Activated CD4-positive, alpha-beta T cell treated with anti-CD3 and anti-CD28 coated beads, Interleukin-2, amount 50 U/mL, for 1 hour (primary cell): ENCODE measurements at places on chromosomes 13 and 19.
A peak's percentile ranks its signal among the peaks of the same experiment; 100 is the strongest.

DNA sequence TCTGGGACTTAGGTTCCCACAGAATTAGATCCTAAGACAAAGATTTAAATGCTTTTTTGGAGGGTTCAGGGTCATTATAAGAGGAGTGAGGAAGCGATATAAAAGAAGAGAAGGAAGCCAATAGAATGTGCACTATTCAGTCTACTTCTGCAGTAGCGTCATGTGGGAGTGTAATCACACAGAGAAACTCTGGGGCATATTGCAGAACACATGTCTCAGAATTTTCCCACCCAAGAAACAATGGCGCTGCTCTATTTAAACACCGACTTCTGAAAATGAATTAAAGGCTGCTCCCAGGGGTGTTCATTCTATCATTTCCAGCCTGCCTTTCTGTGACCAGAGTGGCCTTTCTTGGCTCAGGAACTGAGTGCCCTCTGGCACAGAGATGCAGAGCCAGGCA, 617.6 kb downstream of the FGF9 start:
- DNase-seq = no peak

- no peak for DNase-seq
Measured at GRCh38 chr13:72651144-72651543, 76.3 kb downstream of the MZT1 start.

- DNase-seq = no peak
Measured at GRCh38 chr13:84661718-84662117, 779.4 kb upstream of the SLITRK1 start.

DNA sequence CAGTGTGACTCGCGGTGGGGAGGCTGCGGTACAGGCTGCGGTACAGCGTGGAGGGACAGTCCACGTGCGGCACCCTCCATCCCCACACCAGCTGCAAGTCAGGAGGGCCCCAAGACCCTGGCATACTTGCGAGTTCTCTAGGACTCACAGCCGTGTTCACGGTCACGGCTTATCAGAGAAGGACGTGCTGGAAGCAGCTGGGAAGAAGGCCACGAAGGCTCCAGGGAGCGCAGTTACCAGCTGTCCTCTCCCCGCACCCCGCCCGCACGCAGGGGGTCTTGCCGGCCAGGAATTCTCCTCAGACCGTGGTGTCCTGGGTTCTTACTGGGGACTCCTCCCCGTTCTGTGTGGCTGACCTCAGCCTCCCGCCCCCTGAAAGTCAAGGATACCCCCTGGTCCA, 6.2 kb downstream of the ZNF444 start:
- DNase-seq = no peak

DNA sequence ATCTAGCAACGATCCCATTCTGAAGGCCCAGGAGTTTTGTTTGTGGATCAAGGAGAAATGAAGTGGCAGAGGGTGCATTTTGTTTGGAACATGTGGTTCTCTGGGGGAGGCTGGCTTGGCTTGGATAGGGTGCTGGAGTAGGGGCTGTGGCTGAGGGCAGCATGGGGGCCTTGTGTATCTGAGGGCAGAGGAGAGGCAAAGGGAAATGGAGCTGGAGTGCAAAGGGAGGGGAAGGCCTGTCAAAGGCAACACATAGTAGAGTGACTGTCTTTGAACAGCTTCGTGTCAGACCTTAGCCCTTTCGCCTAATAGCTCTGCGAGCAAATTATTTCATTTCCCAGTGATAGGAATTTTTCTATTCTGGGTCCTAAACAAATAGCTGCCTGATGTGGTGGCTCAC, 187.2 kb downstream of the KCNRG start:
- DNase-seq = no peak

DNA sequence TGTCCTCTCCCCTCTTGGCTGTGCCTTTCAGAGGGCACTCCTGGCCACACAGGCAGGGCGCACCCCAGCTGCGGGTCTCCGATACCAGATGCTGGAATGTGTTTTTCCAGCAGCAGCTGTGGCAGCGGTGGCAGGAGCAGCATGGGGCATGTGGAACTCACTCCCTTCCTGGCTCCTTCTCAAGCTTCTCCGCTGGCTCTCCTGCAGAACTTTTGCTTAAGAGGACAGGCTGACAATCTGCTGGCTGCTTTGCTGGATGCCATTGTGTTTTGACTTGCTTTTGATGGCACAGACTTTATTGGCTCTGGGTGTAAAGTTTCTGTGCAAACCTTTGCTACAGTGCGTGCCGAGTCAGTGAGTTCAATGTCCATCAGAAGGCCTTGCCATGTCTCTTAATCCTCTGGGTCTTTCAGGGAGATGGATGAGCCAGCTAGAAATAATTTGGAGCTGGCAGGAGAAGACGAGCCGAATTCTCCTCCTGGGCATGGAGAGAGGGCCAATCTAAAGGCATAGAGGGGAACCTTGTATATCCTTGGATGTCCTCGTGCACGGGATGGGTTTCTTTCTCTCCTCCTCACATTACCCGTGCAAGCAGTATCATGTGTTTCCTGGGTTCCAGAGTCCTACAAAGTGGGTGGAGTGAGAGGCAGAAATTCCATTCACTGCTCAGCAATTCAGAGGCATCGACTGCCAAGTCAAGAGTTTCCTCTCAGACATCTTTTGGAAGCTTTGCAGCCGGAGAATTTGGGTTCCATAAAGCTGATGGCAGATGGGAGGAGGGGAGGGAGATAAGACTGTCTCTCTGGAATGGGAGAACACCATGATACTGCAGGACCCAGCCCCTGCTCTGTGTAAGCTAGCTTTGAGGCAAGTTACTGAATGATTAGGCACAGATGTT, 231.2 kb downstream of the FGF9 start:
- no peak for DNase-seq

GRCh38 chr19:19443902-19444680, 38.6 kb downstream of the GATAD2A start:
- no peak for DNase-seq

GRCh38 chr19:40286971-40287421, 1.9 kb upstream of the AKT2 start:
- no peak for DNase-seq

GRCh38 chr19:13764821-13765394, 586 bp downstream of the MRI1 start:
- DNase-seq = peak; percentile 44

- no peak for DNase-seq
Measured at GRCh38 chr13:111508902-111509509, 188.6 kb downstream of the TEX29 start.

DNA sequence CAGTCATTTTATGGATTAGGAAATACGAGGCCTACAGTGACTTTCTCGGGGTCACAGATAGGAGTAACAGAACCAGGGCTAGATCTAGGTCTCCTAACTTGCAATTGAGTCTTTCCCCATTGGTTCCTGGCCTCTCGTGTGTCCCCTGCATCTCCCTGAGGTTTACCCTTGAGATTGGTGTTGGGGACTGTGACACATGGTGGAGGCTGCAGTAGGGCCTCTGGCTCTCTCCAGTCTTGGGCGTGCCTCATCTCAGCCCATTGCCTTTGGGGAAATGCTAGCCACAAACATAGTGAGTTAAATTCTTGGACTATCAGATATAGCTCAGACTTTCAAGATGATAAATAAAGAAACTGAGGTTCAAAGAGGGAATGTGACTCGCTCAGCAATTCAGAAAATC, 212.1 kb downstream of the KCNRG start:
- DNase-seq = no peak

- DNase-seq = no peak
Measured at GRCh38 chr19:34172661-34173192, 423 bp downstream of the LSM14A start.

DNA sequence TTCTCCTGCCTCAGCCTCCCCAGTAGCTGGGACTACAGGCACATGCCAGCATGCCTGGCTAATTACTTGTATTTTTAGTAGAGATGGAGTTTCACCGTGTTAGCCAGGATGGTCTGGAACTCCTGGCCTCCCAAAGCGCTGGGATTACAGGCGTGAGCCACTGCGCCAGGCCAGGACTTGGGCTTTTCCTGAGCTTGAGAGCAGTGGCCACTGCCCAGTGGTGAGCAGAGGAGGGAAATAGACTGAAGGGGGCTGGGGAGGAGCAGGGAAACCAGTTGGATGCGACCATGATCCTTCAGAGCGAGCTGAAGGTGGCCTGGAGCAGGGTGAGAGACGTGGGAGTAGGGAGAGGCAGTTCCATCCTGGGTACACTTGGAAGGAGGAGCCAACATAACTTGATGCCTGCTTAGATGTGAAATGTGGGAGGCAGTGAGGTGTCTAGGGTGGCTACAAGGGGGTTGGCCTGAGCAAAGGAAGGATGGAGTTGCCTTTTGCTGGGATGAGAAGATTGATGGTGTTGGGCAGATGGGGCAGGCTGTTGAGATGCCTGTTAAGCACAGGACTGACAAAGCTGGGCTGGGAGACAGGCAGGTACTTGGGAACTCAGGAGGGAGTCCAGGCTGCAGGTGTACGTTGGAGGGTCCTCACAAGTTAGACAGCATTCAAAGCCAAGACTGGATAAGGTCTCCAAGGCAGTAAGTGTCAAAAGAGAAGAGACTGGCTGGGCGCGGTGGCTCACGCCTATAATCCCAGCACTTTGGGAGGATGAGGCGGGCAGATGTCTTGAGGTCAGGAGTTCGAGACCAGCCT, 31.8 kb downstream of the KCTD15 start:
- no peak for DNase-seq

DNA sequence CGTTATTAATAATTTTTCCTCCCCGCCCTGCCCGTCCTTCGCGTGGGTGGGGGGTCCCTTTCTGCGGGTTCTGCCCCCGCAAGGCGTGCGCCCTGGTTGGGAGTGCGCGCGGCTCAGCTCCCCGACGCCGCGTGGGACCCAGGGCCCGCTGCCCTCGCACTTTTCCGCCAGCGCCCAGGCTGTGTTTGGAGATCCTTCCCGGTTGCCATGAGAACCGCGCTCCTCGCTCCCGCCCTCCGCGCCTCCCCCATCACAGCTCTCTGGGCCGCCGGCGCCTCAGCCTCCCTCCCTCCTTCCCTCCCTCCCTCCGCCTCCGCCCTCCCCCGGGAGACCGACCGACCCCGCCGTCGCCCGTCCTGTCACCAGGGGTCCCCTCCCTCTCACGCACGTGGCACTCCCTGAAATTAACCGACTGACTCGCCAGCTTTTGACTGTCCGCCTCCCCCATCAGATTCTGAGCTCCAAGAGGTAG, 2.4 kb upstream of the SSBP4 start:
- DNase-seq = peak; percentile 66

DNA sequence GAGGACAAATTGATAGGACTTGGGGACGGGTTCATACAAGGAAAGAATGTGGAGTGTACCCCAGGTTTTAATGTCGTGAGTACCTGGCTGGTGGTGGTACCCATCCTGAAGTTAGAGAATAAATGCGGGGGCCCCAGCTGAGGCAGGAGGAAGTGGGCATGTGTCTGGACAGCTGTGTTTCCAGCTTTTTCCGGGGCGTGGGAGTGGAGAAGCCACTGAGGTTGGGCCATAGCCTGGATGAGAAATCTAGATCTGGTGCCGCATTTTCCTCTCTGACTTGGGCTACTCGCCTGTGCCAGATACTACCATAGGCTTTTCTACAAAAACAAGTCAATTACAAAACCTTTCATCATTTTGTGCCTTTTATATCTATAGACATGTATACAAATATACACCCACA, 147.4 kb downstream of the STK24 start:
- no peak for DNase-seq

DNA sequence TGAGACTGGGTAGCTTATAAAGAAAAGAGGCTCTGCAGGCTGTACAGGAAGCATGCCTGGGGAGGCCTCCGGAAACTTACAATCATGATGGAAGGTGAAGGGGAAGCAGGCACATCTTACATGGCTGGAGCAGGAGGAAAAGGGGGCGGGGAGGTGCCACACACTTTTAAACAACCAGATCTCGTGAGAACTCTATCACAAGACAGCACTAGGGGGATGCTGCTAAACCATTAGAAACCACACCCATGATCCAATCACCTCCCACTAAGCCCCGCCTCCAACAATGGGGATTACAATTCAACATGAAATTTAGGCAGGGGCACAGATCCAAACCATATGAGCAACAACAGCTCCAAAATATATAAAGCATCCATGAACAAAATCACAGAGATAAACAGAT, 46.5 kb upstream of the GTF2F2 start:
- DNase-seq = no peak

DNA sequence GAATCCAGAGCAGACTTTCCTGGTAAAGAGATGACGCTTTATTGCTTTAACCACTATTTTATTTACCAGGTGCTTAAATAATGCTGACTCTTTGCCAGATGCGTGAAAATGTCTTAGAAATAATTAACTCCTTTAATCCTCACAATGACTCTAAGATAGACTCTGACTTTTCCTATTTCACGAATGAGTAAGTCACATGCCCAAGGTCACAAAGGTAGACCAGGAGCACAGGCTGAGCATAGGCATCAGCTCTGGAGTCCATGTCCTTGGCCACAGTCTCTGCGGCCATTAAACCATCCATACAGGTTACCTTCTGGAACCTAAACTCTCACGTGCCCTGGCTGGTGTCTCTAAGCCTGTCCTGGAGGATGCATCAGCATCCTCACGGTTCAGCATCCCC, 87.3 kb downstream of the ERCC5 start:
- DNase-seq = no peak

DNA sequence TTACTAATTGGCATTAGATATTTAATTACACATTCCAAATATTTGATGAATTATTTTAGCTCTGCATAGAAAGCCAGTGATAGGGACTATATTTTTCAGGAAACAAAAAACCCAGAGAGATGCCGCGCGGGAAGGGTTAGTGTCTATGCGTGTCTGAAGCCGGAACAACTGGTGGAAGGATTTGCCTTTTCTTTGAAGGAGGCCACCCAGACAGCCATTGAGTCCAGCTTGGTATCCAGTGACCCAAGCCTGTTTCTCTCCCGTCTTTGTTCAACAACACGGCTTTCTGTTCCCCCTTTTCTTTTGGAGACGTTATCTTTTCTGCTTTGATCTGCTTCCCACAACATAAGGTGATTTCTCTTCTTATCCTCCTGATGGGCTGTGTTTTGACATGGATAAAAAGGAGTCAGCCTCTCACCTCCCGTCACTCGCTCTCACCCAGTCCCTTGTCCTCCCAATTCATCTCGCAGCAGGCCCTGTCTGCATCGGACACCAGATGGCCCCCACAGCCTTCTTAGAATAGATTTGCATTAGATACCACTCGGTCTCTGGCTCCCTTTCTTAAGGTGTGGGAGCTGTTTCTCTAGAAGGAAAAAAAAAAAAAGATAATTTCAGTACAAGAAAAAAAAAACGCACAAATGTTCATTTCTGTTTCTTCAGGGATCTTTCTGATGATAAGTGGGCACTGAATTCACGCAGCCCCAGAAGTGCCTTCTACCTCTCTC, 361.8 kb downstream of the ZNF536 start:
- DNase-seq = no peak

DNA sequence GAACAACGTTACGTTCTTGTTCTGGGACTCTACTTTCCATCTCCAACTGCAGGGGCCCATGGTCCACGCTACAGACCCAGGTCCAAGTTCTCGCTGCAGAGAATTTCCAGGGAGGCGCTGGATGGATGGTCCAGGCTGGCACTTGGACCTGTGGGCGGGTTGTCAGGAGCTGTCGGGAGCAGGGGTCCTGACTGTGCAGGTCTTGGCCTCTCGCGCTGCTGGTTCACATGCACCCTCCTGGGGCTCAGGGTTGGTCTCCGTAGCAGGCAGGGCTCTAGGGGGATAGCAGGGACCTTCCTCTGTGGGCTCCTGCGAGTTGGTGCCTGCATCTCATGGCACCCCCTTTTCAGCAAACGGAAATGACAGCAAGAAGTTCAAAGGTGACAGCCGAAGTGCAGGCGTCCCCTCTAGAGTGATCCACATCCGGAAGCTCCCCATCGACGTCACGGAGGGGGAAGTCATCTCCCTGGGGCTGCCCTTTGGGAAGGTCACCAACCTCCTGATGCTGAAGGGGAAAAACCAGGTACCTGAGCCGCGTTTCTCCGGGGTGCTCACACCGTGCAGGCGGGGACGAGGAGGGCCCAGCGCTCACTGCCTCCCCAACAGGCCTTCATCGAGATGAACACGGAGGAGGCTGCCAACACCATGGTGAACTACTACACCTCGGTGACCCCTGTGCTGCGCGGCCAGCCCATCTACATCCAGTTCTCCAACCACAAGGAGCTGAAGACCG, 6.6 kb downstream of the PTBP1 start:
- DNase-seq = no peak
